ENCODE measurements at places on chromosomes 12 and 14.

GRCh38 chr12:23862701-23863100, 86.8 kb downstream of the SOX5 start:
- DNase-seq: no peak

DNA sequence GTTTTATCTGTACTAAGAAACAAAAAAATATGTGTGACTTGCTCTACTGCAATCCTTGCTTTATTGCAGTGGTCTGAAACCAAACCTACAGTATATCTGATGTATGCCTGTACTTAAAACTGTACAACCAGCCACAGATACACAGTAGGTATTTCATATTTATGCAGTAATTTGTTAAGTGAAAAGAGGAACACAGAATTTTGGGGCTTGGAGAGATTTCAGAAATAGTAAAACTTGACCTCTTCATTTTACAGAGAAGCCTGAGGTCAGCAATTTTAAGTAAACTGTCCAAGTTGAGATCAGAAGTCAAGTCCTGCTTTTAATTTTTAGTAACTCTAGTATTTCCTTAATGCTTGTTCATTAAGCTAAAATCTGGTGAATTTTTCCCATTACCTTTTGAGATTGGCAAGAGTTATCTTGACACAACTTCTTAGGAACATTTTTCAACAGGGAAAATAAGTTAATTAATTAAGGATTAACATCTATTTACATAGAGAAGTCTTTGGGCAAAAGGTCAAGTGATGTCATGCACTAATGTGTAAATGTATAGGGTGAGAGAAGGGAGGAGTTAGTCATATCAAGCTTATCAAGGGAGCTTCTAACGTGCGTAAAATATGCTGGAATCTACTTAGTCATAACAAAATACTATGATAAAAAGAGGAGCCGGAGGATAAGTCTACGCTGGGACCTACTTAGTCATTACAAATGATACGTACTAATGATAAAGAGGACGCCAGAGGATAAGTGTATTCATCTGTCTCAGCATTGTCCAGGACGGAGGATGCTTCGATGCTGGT, 66.0 kb upstream of the GTF2A1 start:
- DNase-seq: peak; percentile 51

- no peak for DNase-seq
These were observed 68.6 kb downstream of the CNTN1 start for GRCh38 chr12:40760821-40761220.

DNA sequence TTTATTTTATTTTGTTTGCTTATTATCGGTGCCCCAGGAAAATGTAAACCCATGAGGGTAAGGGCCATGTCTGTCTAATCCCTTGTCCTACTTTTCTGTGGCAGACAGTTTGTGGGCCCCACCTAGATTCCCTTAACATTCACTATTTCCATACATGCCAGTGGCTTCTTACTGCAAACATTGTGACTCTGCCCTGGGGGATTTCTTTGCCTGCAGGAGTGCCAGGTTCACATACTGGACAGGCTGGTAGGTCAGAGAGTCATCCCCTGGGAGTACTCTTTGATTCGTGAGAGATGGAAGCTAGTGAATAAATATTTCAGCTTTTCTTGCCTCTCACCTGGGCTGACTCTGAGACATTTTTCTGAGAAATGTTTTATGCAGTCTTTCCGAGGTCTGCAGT, 122.8 kb upstream of the TBX5 start:
- DNase-seq: no peak

- no peak for DNase-seq
These were observed 165.7 kb downstream of the BMP4 start for GRCh38 chr14:53790731-53791500.

GRCh38 chr12:14169281-14169680, 187.9 kb upstream of the GRIN2B start:
- DNase-seq: no peak

DNA sequence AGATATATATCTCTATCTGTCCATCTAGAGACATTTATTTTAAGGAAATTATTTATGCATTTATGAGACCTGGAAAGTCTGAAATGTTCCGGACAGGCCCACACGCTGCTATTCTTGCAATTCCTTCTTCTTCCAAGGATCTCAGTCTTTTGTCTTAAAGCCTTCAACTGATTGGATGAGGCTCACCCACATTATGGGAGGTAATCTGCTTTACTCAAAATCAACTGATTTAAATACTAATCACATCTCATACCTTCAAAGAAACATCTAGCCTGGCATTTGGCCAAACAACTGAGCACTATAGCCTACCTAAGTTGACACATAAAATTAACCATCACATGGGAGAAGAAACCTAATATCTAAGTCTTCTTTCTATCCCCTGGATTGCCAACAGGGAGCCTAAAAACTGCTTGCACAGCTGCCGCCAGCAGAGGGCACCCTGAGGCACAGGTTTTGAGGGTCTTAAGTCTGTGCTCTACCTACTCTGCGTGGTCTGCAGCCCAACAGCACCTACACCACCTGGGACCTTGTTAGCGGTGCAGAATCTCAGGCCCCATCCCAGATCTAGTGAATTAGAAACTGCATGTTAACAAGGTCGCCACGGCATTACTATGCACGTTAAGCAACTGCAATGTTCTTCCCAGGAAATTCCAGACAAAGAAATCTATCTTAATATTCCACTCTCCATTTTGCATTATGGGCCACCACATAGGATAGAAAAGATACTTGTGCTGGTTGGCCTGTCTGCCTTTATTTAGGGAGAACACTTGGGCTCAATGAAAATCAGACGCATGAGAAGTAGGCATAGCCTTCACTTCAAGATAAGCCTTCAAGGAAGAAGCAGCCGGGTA, 249.7 kb downstream of the FOXG1 start:
- DNase-seq: no peak

- DNase-seq: no peak
These were observed 197.9 kb downstream of the TMTC3 start for GRCh38 chr12:88339966-88340365.

DNA sequence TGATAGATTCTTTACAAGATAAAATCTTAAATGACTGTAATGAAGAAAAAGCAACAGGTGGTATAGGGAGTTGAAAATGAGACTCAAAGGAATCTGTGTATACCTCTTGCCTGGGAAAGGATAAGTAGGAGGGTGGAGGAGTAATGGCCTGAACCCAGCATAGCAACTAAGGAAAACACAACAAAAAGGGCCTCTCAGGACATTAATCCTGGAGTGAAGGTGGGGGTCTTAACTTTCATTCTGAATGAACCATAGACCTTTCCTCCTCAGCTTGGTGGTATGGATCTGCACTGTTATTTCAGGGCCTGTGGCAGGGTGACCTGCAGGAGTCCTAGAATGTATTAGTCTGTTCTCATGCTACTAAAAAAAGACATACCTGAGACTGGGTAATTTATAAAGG, 185.6 kb downstream of the AKAP6 start:
- no peak for DNase-seq

DNA sequence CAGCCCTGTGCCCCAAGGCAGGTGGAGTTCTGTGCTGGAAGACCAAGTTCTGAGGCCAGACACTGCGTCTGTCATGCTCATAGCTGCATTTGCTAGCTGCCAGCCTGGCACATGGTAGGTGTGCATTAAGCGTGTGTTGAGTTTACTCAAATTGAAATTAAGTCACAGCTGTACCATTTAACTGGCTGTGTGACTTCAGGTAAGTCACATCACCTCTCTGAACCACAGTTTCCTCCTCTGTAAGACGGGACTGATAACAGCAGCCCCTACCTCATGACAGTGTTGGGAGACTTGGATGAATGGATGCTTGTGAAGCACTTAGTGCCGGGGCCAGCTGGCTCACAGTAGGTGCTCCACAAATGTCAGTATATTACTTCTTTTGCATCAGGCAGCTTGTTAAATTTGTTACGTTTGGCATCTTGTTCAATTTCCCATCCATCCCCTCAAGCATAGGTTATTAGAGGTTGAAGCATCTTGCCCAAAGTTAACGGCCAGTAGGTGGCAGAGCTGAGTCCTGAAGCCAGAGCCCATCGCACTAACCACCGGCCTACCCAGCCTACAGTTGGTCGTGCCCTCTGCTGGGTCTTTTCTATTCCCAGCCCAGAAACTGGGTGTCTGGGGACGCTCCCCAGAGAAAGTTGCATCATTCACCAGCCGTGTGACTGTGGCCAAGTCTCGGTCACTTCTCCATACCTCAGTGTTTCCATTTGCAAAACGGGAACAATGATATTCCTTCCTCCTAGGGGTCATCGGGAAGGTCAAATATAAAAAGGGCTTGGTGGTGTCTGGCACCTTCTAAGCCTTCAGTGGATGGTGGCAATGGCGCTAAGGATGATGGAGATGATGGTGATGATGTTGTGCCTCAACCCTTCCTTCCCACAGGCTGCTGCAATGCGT, 4.5 kb downstream of the DAO start:
- peak; percentile 72 for DNase-seq

- DNase-seq: peak; percentile 89
These were observed 15.2 kb upstream of the ACTR6 start for GRCh38 chr12:100185361-100185894.

GRCh38 chr14:92600318-92601053, 86.9 kb downstream of the RIN3 start:
- peak; percentile 82 for DNase-seq

GRCh38 chr12:4506870-4507269, 31.8 kb upstream of the RAD51AP1 start:
- DNase-seq: peak; percentile 70

GRCh38 chr12:29534935-29535334, 37.4 kb upstream of the OVCH1 start:
- DNase-seq: peak; percentile 72

GRCh38 chr12:47122602-47123001, 42.8 kb upstream of the AMIGO2 start:
- no peak for DNase-seq

DNA sequence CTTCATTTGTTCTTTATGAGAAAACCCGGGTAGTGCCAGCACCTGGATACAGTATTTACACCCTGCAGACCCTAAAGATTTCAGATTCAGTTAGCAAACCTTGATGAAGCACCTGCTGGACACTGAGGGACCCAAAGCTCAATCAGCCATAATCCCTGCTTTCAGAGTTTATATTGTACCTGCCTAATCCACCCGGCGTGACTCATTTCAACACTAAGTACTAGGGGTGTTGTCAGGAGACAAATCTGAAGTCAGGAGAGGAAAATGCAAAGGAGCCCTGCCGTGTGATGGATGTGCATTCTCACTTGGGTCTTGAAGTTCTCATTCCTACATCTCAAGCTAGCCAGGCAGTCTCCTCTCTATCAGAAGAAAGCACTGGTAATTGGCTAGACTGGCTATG, 176.7 kb upstream of the BCL2L14 start:
- no peak for DNase-seq

DNA sequence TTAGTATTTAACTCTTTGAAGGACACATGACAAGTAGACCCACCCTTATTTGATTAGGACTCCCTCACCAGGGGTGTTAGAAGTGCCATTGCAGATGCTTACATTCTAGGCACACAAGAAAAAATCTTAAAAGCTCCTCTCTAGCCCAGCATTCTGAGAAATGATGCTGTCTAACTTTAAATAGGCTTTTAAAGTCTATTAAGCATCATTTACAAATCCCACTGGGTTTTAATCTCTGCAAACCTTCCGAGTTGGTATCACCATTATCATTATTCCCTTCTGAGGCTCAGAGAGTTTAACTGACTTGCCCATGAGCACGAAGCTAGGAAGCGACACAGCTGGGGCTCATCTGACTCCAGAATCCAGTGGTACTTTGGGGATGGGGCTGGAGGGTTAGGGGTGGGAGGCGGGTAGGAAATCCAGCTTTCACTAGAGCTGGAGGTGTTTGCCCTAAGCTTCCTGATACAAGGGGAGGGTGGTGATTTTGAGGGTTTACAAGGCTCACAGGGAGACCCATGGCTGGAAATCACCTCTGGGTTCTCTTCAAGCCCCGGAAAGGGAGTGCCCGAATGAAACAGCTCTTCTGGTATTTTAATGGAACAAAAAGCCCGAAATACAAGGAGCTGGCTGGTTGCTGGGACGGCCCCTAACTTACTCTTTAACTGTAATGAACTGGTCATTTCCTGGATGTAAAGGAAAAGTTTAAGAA, 109.2 kb upstream of the FUT8 start:
- no peak for DNase-seq

DNA sequence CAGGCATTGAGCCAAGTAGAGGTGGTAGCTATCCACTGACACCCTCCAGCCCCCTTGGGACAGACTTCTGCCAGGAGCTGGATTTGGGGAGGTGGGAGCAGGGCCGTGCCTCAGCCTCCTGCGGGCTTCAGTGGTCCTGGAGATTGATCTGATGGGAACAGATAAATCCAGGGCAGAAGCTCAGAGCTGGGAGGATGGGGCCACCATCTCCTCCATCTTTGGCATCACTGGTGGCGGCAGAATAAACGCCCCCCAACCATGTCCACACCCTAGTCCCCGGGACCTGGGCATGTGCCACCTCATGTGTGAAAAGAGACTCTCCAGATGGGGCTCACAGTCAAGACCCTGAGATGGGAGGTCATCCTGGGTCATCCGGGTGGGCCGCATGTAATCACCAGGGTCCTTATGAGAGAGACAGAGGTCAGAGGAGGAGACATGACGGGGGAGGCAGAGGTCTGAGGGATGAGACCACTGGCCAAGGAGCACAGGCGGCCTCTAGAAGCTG, 209.6 kb upstream of the RTL1 start:
- no peak for DNase-seq

DNA sequence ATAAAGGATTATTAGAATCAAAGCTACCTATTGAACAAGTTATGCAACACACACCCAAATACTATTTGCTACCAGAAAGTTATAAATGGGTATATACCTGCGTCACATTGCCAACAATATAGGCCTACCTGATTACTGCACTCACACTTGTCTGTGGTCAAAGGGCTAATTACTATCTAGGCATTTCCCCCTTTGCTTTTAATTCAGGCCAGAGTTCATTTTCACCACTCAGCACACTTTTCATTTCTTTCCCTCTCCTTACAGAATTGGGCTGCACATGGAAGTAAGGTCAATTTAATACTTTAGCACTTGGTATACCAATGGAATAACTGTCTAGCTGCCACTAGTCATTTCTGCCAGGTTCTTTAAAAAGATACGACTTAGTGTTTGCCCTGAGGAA, 1.7 kb downstream of the SOS2 start:
- no peak for DNase-seq

DNA sequence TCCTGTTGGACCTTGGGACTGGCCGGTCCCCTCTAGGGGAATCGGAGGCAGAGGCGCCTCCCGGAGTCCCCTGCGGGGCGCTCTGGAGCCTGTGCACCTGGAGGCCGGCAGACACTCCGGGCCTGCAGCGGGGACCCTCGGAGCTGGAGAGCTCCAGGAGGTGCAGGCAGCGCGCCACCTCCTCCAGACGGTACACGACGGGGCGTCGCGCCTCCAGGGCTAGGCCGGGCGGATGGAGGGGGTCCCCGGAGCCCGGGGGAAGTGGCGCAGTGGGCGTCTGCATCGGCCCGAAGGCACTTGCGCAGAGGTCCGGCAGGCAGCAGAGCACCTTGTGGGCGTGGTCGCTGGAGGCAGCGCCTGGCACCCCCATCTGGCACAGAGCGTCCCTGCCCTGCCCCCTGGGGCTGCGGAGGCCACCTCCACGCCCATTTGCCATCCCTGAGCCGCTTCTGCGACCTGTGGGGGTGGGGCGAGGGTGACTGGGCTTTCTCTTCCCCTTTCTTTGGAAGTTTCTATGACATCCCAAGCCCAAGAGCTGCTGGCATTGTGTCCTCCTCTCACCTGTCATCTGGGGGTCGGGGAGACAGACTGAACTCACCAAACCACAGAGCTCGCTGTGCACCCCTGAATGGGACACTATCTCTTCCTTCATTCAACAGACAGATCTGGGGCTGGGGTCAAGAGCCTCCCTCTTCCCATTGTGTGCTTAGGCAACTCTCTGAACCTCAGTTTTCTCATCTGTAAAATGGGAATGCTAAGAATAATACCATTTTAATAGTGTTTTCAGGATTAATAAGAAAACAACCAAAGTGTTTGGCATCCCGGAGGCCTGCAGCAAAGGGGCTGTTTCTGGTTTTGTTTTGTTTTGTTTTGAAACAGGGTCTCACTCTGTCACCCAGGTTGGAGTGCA, 37.5 kb upstream of the CORO1C start:
- peak; percentile 66 for DNase-seq

- DNase-seq: no peak
These were observed 63.7 kb downstream of the ARL1 start for GRCh38 chr12:101343893-101344292.

Measured in MV-4-11 (cell line).